Articular chondrocyte of knee joint (primary cell): ENCODE measurements at places on chromosomes 11 and 22. TPM values are rescaled to one million over a fixed set of nuclear protein-coding genes. Genes with fewer than 3 reads are reported as not detected.

MAPK8IP1 gene
- total RNA-seq, result 8.3 and 9.0 TPM in 2 replicates

TEAD1 gene
- total RNA-seq, result 145 and 177 TPM in 2 replicates

CHADL gene
- total RNA-seq, result 0.78 and 1.5 TPM in 2 replicates

MMP13 gene
- 1.6 and 5.7 TPM in 2 replicates for total RNA-seq

OMP gene
- total RNA-seq, result not detected in 2 replicates

OR6T1 gene
- not detected in 2 replicates for total RNA-seq

YIF1A gene
- total RNA-seq, result 99.6 and 122 TPM in 2 replicates

TBX10 gene
- not detected in 2 replicates for total RNA-seq

E2F8 gene
- total RNA-seq, result 0.52 and 1.1 TPM in 2 replicates

MYRF gene
- under 0.01 and 0.22 TPM in 2 replicates for total RNA-seq

MUC2 gene
- total RNA-seq, result not detected in 2 replicates

CD6 gene
- total RNA-seq, result not detected in 2 replicates

THYN1 gene
- total RNA-seq, result 46.1 and 46.6 TPM in 2 replicates

CCDC85B gene
- total RNA-seq, result 57.9 and 60.6 TPM in 2 replicates

TIGD3 gene
- total RNA-seq, result 0.13 TPM in 1 of 2 replicates, not detected in the other

OR52R1 gene
- total RNA-seq, result not detected in 2 replicates

OR5AN1 gene
- not detected in 2 replicates for total RNA-seq

CRYAB gene
- 93.2 and 117 TPM in 2 replicates for total RNA-seq

GGTLC3 gene
- not detected in 2 replicates for total RNA-seq

SORL1 gene
- total RNA-seq, result 0.78 and 0.97 TPM in 2 replicates

HEPN1 gene
- total RNA-seq, result not detected in 2 replicates

BTBD18 gene
- total RNA-seq, result not detected in 2 replicates

PDGFB gene
- total RNA-seq, result 0.32 TPM in 1 of 2 replicates, not detected in the other

SLC2A11 gene
- total RNA-seq, result 12.3 and 15.3 TPM in 2 replicates

VSIG2 gene
- total RNA-seq, result not detected in 2 replicates

HTR3B gene
- not detected in 2 replicates for total RNA-seq

ARL2 gene
- 74.2 and 76.9 TPM in 2 replicates for total RNA-seq

IFT27 gene
- total RNA-seq, result 16.1 and 16.5 TPM in 2 replicates

SLC1A2 gene
- 0.39 and 1.7 TPM in 2 replicates for total RNA-seq

VSIG10L2 gene
- 0.39 and 0.65 TPM in 2 replicates for total RNA-seq

FREY1 gene
- 1.2 and 2.2 TPM in 2 replicates for total RNA-seq

BARX2 gene
- total RNA-seq, result not detected in 2 replicates

MRGPRF gene
- total RNA-seq, result 26.2 and 43.4 TPM in 2 replicates

OR4C13 gene
- not detected in 2 replicates for total RNA-seq

C22orf15 gene
- total RNA-seq, result 1.2 and 1.9 TPM in 2 replicates

CRYBB2 gene
- total RNA-seq, result not detected in 2 replicates

WNT11 gene
- 0.52 and 1.5 TPM in 2 replicates for total RNA-seq

NAALADL1 gene
- 18.5 and 25.1 TPM in 2 replicates for total RNA-seq

CHRNA10 gene
- 0.43 and 1.3 TPM in 2 replicates for total RNA-seq

UBE2L6 gene
- total RNA-seq, result 49.2 and 49.5 TPM in 2 replicates

NCF4 gene
- total RNA-seq, result not detected in 2 replicates

B4GALNT4 gene
- total RNA-seq, result 0.52 and 0.65 TPM in 2 replicates

KLHDC7B gene
- total RNA-seq, result 0.11 and 0.13 TPM in 2 replicates

TREH gene
- not detected in 2 replicates for total RNA-seq

HIC2 gene
- total RNA-seq, result 1.2 and 1.6 TPM in 2 replicates
